ENCODE measurements at places on chromosomes 11 and 22. TPM values are rescaled to one million over a fixed set of nuclear protein-coding genes. Genes with fewer than 3 reads are reported as not detected.

Gene WT1
- polyA plus RNA-seq = not detected

DNA sequence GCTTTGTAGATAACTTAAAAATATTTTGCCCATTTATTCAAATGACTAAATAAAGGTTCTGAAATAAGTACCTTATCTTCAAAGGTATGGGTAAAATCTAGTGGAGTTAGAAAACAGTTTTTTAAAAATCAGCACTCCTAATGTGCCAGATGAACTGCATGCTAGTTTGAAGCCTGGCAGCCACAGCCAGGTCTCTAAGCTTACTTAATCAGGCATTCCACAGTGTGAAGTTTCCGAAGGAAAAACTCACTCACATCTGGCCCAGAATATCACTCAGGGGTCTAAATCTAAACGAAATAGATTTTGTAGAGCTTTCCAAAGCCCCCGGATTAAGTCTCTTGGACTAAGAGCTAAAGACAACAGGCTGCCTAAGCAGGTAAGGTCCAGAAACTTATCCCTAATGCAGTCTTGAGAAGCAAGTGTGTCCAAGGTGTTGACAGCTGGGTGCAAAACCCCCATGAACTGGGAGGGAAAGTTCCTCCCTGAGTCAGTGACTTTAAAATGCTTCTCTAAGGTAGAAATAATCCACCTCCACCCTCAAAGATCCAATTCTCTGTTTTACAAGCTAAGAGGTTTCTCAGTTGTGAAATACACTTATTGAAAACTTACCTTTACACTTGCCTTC lies 157.6 kb downstream of the FCHSD2 start:
- no peak for DNase-seq

Gene GPR83
- 0.02 TPM for polyA plus RNA-seq

GRCh38 chr22:35604621-35605368 lies 12.3 kb downstream of the MB start:
- no peak for DNase-seq

DNA sequence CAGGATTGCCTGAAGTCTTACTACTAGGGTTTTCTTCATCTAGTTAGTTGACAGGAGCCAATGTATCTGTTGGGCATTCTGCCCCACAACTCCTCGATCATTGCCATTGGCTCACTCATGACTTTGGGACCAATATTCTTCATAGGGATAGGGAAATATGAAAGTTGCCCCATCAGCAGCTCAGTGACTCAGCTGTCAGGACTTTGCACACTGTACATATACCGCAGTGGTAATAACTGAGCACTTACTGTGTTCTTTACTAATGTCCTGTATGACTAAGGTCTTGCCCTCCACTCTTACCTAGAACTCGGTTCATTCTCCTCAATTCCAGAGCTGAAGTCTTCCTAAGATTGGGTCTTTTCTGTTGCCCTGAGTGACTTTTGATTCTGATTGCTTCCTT lies 46.8 kb upstream of the PGR start:
- no peak for DNase-seq

Gene FAM89B
- 40.8 TPM for polyA plus RNA-seq

DNA sequence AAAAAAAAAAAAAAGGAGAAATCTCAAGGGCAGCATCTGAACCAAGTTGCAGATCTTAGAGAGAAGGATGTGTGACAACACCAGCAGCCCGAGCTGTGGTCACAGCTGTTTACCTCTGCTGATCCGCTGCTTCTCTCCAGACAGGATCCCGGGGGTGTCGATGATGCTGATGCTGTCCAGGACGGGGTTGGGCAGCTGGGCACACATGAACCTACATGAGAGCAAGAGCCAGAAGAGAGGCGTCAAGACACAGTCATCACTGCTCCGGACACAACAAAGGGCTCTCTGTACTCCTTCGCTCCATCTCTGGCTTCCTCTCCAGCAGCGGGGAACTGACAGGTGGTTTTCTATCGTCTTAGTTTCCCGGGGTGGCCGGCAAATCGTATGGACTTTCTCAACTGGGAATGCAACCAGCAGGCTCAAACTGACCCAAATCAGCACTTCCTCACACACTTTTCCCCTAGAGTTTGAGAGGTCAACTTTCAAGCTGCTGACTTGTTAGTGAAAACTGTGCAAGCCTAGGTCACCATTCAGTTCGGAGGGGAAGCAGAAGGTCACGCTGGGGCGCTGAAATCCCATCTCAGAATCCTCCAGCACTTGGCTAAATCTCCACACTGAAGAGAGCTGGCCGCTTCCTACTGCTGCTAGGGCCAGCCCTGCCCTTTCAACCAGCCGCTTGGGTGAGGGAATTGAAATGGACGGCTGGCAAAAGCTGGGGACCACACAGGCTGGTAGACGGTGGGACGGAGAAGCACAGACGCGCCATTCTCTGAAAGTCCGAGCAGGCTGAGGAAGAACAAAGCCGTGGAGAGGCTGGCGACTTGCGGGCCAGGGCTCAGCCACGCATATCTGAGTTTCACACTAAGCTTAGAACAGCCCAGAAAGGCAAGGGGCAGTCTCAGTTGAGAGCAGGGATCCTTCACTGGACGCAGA lies 3.8 kb downstream of the EHD1 start:
- DNase-seq = no peak

GRCh38 chr11:27696115-27696514 lies 4.1 kb downstream of the BDNF start:
- DNase-seq = no peak

Gene ALG9
- polyA plus RNA-seq = 31.7 TPM

Gene CST6
- polyA plus RNA-seq = 1.0 TPM
